CD4-positive, alpha-beta T cell (primary cell): ENCODE measurements at places on chromosomes 6 and 20. TPM values are rescaled to one million over a fixed set of nuclear protein-coding genes. Genes with fewer than 3 reads are reported as not detected.

ACTL10 gene
- 0.28 TPM for total RNA-seq

MYBL2 gene
- 0.69 TPM for total RNA-seq

GSTA2 gene
- not detected for total RNA-seq

AGPAT4 gene
- total RNA-seq, result 4.8 TPM

ALDH8A1 gene
- 1.4 TPM for total RNA-seq

PNPLA1 gene
- total RNA-seq, result not detected

DNA sequence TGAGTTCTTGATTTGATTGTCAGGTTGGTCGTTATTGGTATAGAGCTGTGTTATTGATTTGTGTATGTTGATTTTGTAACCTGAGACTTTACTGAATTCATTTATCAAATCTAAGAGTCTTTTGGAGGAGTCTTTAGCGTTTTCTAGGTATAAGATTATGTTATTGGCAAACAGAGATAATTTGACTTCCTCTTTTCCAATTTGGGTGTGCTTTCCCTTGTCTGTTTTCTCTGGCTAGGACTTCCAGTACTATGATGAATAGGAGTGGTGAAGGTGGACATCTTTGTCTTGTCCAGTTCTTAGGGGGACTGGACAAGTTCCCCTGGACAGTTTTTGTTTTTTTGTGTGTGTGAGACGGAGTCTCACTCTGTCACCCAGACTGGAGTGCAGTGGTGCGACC is 17.4 kb downstream of the HLA-DOA start:
- no peak for DNase-seq

- no peak for DNase-seq
These were observed 260.1 kb upstream of the SGK1 start for GRCh38 chr6:134577998-134578397.

GRCh38 chr6:132190815-132191175 is 210.5 kb downstream of the MOXD1 start:
- no peak for DNase-seq

GRCh38 chr20:44720621-44720996 is 5.4 kb downstream of the CCN5 start:
- no peak for DNase-seq

GRCh38 chr6:72824833-72825232 is 203.0 kb downstream of the KCNQ5 start:
- no peak for DNase-seq

GRCh38 chr6:56270812-56271441 is 23.5 kb upstream of the COL21A1 start:
- DNase-seq, result no peak

DNA sequence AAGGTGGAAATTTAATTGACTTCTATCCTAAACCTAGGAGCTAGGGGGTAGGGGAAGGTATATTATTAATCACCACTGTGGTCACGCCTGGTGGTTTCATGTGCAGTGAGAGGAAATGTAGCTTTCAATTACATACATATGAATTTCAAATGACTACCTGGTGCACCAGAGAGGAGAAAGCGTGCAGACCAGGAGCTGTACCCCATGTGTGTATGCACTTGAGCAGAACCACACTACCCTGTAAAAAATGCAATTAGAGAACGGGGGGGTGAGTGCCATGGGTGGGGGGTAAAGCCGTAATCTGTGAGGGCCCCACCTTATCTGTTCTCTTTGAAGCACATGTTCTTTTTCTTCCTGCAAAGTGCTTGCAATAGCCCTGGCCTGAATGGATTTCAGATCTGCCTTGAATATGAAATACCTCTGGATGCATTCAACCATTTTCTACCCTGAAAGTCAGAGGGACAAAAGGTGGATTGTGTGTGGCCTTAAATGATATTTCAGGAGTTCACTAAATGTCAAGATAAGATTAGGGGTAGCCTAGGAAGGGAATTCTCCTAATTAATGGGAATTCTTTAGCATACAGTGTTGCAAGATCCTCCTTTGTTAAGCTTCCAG is 30.9 kb upstream of the EDN3 start:
- no peak for DNase-seq

- DNase-seq, result no peak
These were observed 186.9 kb upstream of the SLC24A3 start for GRCh38 chr20:19025430-19026120.

DNA sequence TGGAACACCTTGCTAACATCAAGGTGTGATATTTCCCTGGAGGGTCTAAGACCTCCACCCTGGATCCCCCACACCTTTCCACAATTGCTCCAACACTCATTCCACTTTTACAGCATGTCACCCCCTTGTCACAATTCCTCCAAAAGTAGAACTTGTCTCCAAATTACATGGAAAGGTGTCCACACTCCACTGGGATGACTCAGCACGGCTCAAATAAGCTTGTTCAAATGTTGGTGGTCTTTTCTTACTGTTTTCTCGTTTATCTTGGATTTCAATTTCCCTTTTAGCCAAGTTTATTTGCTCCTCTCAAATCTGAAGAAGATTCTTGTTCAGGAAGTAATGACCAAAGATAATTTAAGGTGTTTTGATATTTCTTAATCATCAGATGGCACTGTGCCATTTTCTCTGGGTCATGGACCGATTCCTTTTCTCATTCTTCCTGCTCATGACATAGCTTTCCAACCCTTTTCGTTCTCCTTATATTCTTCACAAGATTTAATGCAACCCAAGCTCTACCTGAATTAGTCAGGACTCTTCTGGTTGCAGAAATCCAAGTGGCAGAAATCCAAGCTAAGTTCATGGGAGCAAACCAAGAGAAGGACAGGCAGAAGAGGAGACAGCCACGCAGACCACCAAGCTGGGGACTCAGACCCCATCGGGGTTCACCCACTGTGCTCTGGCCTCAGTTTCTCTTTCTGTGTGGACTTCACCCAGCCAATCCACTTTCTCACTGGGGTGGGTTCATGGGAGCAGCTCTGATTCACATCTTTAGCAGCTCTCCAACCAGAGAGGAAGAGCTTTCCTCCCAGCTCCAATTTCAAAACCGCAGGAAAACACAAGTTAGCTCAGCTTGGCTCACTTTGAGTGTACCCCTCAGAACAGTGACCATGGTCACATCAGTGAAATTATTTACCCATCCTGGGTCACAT is 110.5 kb upstream of the CDYL start:
- no peak for DNase-seq

- no peak for DNase-seq
These were observed 538 bp upstream of the ZFP64 start for GRCh38 chr20:52191916-52192718.

DNA sequence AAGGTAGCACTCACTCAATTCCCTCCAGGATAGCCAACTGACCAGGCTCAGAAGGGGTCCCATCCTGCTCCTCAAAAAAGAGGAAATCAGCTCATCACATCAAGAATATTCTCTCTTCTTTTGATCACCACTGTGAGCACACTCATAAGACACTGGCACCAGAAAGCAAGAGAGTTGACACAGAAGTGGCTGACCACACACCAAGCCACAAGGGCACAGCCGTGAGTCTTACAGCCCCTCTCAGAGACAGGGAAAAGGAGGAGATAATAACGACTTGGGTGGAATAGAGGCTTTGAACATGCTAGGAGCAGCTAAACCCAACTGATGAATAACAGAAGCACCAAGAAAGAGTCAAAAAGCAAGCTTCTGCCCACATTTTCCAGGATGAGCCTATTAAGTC is 249.1 kb upstream of the PREP start:
- no peak for DNase-seq

- DNase-seq, result no peak
These were observed 277.2 kb downstream of the FRK start for GRCh38 chr6:115783402-115784061.

GRCh38 chr6:44169886-44170570 is 11.4 kb downstream of the CAPN11 start:
- DNase-seq, result no peak

GRCh38 chr6:19668710-19669109 is 168.5 kb upstream of the ID4 start:
- no peak for DNase-seq

DNA sequence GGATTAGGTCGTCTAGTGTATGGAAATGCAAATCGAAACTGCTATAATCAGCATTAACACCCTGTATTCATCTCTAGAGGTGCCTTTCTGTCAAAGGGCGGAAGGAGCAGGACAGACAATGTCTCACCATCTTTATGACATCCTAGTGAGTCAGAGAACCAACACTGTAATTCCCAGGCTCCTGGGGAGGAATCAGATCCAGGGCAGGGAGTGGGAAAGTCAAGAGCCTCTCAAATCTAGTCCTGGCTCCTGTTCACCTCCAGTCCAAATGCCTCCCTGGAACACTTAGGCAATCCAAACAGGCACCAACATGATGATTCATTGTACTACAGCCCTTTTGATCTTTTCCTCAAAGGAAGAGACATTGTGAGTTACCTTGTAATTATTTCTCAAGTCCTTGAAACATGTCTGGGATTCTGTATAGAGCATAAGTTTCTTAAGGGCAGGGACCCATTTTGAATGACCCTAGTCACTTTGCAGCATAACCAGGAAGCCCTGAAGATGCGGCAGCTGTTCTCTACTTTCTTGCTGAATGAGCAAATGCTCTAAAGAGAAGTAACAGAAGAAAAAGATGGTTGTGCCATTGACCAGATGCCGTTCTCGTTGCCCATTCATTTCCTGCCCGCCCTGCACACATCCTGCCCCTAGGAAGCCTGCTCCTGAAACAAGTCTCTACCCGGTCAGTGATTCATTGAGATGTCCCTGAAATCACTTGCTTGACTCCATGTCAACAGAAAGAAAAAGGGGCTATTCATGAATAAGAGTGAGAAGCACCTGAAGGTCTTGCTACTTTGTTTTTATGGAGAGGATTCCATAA is 112.8 kb upstream of the JARID2 start:
- no peak for DNase-seq

DNA sequence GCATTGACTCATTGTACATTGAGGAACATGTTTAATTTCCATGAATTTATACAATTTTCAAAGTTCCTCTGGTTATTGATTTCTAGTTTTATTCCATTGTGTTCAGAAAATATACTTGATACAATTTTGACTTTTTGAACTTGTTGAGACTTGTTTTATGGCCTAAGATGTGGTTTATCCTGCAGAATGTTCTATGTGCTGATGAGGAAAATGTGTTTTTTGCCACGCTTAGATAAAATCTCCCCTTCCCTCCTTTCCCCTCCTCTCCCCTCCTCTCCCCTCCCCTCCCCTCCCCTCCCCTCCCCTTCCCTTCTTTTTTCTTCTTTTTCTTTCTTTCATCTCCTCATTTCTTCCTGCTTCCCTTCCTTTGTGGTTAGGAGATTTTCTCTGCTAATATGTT is 470.8 kb upstream of the MAP3K7 start:
- no peak for DNase-seq

- peak; percentile 11 for DNase-seq
These were observed 3.5 kb upstream of the SLC22A2 start for GRCh38 chr6:160261991-160262680.

- no peak for DNase-seq
These were observed 263.2 kb upstream of the RNF217 start for GRCh38 chr6:124699038-124699437.

DNA sequence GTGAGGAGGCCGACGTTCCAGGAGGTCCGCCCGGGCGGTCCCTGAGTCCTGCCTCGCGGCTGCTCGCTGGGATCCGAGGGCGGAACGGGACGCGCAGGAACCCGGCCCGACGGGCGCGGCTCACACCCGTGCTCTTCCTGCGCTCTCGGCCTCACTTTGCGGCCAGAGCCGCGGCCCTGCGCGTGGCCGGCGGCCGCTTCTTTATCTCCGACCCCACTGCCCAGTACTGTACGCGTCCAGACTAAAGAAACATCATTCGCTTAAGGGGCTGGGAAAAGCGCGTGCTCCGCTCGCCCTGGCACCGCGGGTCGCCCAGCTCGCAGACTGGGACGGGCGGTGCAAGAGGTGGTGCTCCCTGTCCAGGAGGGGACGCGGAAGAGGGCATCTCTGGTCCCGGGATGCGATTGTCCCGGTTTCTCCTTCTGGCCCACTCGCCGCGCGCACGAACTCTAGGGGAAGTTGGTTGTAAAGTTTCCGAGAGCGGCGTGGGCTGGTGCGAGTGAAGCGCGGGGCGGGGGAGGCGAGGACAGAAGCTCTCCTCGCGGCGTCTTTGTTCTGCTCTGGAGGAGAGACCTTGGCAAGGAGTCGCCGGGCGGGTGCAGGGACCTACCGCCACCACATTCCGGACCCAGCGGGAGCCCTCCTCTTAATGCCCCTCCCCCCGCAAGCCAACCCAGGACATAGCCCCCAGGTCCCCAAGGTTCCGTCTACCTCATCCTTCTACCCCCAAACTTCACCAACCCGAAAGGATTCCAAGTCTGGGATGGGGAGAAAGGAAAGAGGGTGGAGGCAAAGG is 71.0 kb downstream of the SOX4 start:
- no peak for DNase-seq

DNA sequence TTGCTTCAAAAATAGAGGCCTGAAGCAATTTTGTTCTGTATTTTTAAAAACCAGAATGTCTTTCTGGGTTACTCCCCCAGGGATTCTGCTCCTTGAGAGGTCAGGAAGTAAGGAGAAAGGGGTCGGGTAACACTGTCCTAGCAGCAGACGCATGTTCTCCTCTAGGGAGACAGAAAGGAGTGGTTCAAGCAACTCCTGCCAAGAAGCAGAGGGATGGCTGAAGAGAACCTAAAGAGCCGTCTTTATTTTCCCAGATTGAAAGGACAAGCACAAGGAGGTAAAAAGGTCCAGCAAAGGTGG is 58.0 kb upstream of the SLC4A11 start:
- DNase-seq, result no peak

GRCh38 chr6:33638556-33638955 is 17.4 kb downstream of the ITPR3 start:
- DNase-seq, result no peak

GRCh38 chr20:45044084-45044573 is 56.8 kb downstream of the KCNS1 start:
- DNase-seq, result no peak

GRCh38 chr6:1798303-1798964 is 188.7 kb downstream of the FOXC1 start:
- DNase-seq, result no peak

- DNase-seq, result no peak
These were observed 222.7 kb upstream of the NOX3 start for GRCh38 chr6:155678361-155678760.
